Small intestine (tissue), 16 donors: ENCODE measurements at places on chromosomes 4 and X.

GRCh38 chr4:76420188-76420761 lies 666 bp downstream of the CCDC158 start:
- no peak for DNase-seq

DNA sequence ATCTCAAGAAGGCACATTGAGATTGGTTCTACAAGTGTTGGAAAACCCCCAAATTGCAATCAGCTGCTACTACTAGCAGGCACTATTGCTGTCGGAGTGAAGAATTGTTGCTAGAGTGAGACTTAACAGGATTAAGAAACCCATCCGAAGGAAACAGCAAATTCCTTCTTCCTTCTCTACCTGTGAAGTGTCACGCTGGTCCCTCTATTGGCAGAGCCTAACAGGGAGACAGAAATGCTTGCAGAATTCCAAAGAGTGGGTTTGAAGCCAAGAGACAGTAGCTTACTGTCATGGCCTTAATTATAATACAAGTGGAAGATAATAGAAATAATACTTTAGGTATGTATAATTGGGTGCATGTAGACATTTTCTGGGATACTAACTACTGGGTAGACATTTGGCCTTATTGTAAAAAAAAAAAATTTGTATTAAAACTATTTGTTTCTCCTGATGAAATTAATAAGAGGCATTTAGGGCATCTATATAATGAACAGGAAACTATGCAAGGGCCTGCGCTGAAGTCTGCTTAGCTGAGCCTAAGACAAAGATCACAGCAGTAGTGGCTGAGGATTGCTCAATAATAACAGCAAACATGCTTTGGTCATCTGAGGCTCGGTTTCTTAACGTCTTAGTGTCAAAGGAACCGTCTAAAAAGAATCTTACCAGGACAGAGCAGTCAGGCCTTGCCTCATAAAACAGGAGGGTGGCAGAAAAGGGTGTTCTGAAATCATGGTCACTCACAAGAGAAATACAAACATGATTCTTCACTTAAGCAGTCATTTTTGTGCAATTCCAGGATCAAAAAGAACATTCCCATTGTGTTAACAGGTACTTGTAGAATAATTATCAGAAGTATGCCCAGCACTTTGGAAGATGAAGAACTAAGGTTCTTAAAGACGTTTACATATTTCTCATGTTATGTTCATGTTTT lies 40.8 kb downstream of the FAM241A start:
- peak; percentile 21 for DNase-seq

DNA sequence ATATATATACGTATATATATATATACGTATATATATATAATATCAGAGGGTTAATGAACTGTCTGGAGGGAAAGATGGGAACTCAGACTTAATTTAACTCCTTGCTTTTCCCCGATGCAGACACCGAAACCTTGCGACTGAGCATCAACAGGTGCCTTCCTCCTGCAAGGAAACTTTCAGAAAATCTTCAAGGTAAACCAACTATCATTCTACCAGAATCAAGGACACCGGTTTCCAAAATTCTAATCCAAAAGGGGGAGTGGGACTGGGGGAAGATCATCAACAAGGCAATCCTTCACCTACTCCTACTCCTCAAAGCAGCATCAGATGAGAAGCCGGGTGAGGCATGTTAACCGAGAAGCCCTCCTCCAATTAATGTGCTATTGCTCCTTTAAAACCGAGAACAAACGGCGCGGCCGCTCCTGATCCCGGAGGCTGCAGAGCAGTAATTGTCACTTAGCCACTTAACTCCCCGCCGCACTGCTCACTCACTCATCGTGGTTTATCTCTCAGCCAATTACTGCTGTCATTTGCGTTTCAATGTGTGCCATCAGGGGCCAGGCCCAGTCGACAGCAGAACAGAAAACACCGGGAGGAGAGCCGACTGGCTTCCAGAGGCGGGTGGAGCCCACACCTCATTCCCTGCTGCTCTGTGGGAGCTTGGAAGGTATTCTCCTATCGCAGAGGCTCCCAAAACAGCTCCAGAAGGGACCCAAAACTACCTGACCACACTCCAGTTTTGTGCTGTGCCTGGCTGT lies 61.7 kb downstream of the MAML3 start:
- peak; percentile 71 for DNase-seq

DNA sequence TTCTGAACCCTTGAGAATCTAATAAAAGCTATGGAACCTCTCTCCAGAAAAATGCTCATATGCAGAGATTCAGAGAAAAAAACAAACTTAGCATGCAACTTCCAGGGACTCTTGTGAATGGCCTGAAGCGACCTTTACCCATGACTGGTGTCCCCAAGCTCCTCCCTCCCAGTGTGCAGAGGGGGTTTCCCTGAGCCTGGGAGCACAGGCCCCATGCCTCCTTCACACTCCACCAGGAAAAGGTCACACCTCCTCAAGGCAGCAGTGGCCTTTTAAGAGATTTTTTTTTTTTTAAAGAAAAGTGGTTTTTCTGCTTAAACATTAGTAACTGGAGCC lies 13.3 kb upstream of the UBA6 start:
- DNase-seq, result no peak

GRCh38 chr4:20456407-20456806 lies 204.7 kb downstream of the SLIT2 start:
- DNase-seq, result no peak

DNA sequence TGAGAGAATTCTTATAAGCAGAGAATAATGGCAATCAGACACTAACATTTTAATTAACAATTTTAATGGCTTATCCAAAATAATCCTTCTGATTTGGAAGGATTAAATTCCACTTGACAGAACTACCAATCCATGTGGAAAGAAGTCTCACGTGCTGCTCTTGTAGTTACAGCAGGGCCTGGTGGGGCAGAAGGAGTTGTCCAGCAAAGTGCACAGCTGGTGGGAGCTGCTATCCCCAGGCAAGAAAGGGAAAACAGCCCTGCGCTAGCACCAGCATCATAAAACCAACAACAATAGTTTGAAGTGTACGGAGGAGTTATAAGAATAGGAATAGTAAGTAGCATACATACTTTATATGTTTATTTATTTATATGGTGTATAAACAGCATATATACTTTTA lies 127.4 kb upstream of the TRIM2 start:
- no peak for DNase-seq

- peak; percentile 26 for DNase-seq
These were observed 554 bp downstream of the PCDH7 start for GRCh38 chr4:30720661-30721184.

DNA sequence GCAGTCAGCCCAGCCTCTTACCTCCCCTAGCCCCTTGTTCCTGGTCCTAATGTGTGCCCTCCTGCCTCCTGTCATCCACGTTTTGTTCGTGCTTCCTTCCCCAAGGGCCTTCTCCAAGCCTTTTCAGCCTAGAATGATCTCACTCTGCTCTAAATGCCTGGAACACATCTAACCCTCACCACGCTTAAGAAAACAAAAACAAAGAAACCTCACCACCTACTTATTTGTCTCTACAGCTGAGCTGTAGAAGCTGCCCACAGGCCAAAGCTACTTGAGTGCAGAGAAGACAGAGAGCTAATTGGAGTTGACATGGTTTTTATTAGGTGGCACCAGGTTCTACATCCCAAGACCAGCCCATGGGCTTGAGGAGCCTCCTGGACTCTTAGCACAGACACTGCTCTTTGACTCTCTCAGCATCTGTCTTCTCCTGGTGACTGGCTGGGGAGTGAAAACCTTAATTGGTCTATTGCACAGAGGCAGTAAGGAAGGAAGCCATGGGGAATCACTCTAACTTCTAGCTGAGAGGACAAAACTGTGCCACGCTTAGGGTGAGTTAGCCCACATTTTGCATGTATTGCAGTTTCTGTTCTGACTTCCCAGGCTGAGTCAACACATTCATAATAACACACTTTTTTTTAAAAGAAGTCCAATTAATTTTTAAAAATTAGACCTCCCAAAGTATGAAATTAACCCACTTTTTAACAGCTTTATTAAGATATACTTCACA lies 52.3 kb upstream of the PDK3 start:
- no peak for DNase-seq

DNA sequence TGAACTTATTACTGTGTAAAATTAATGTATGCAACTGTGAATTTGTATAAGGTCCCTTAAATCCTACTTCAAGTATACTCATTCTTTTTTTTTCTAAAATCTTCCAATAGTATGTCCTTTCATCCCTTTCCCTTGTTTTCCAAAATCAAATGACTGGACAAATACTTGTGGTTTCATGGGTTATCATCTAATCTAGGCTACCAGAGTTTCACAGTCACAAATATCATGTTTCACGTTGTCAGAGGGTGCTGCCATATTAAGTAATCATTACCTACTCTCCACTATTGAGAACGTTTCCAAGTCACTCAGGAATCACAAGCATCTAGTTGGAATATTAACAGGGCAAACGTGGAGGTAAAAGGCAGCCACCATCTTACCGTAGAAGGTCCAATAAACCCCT lies 1235.0 kb upstream of the TENM3 start:
- DNase-seq, result no peak

DNA sequence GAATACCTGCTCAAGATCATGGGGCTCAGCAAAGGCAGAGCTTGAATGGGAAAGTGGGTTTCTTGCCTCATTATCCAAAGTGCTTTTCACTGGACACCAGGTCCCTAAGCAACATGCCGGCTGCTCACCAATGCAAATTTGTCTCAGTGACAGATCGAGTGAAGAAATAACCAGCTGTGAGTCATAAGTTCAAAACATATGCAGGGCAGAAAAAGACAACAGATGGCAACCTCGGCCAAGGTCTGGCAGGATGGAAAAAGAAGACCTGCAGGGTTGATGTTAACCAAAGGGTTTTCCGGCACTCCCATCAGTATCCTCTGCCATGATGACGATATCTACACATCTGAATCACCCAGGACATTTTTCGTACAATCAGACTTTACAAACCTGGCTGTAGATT lies 124.1 kb downstream of the AFAP1 start:
- no peak for DNase-seq

- no peak for DNase-seq
These were observed 85.9 kb downstream of the FIP1L1 start for GRCh38 chr4:53463340-53463739.

DNA sequence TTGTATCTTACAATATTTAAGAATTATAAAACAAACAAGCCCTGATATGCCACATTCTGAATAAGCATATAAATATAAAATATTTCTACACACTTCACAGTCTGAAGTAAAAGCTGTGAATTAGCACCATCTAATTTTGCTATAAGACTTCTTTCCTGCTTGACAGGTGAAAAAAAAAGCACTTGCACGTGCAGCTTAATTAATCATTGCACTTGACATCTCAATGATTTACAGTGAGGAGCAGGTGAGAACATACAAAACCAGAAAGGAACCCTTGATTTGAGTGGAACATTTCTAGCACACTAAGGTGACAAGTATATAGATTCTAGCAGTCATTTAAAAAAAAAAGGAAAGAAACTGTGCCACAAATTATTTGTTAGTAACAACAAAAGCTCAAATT lies 47.9 kb downstream of the CHIC2 start:
- no peak for DNase-seq

DNA sequence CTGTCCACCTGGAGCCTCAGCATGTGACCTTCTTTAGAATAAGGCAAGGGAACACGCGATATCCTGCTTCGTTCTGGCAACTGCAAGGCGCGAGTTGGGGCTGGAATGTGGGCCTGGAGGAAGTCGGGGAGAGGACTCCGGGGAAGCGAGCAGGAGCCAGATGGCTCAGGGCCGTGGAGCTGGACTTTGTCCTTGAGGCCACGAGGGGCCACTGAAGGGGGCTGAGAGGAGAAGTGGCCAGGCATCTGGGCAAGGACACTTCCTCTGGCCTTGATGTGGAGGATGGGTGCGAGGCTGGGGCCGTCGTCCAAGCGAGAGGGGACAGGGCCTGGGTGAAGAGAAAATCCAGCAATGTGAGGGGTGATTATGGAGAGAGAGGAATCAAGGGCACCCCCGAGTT lies 12.2 kb upstream of the DUSP9 start:
- DNase-seq, result peak; percentile 42

DNA sequence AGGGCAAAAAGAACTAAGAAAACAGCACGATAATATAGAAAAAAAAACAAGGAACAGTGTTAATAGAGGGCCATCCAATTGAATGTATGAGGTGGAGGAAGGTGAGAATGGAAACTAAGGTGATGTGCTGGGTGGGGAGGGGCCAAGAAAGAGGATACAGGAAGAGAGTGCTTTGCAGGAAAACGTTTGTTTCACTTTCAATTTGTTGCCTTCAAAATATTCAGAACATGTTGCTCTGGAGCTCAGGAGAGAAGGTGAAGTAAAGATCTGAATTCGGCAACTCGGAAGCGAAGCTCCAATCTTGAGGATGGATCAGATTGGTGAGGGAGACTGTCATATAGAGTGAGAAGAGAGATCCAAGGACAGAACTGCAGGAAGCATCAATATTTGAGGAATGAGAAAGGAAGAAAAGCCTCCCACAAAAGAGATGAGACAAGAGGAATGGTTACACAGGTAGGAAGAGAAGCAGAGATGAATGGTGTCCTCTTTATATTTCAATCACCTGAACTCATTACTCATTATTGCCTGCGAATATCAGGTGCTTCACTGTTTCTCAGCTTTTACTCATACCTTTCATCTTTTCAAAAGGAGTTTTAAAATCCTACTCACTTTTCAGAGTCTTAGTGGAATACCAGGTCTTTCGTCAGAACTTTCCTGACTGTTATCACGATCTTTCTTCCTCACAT lies 14.7 kb upstream of the SEC24D start:
- DNase-seq, result peak; percentile 80

DNA sequence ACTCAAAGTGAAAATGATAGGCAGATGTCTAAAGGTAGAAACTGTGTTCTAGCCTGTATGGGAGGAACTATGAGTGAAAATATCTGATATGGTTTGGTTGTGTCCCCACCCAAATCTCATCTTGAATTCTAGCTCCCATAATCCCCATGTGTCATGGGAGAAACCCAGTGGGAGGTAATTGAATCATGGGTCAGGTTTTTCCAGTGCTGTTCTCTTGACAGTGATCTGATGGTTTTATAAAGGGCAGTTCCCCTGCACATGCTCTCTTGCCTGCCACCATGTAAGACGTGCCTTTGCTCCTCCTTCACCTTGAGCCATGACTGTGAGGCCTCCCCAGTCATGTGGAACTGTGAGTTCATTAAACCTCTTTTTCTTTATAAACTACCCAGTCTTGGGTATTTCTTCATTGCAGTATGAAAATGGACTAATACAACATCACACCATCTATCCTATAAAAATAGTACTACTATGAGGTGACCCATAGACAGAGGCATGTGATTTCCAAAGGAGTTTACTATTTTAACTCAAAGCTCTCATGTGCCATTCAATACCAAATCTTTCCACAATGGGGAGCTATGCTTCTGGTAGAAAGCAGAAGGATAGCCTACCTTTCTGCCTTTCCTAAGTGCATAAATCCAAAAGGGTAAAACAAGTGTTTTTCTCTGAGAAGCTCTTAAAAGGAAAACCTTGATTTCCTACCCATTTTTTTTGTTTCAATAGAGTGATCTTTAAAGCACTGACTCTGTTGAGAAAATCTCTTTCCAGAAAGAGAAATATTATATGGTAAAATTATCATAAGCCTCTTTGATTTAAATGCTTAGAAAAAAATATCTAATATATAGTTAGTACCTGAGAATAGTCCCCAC lies 38.8 kb downstream of the SEC31A start:
- DNase-seq, result peak; percentile 39
